ENCODE measurements at places on chromosomes 5 and 9. TPM values are rescaled to one million over a fixed set of nuclear protein-coding genes. Genes with fewer than 3 reads are reported as not detected.

Gene SLC44A1
- polyA plus RNA-seq, result 21.6 TPM

Gene SPAG8
- 4.2 TPM for polyA plus RNA-seq

Gene SMIM33
- not detected for polyA plus RNA-seq

Gene FAM114A2
- 6.5 TPM for polyA plus RNA-seq

Gene PTPDC1
- polyA plus RNA-seq, result 11.8 TPM

Gene FAT2
- polyA plus RNA-seq, result 0.08 TPM

Gene SLC6A7
- not detected for polyA plus RNA-seq

Gene SLC34A1
- not detected for polyA plus RNA-seq

Gene DIPK1B
- polyA plus RNA-seq, result 19.2 TPM

Gene FGF1
- 0.57 TPM for polyA plus RNA-seq

Gene SLC1A3
- 16.7 TPM for polyA plus RNA-seq

Gene BASP1
- 13.0 TPM for polyA plus RNA-seq

Gene GARIN3
- polyA plus RNA-seq, result not detected

Gene MCC
- polyA plus RNA-seq, result 1.8 TPM

Gene IL4
- not detected for polyA plus RNA-seq

Gene RLN1
- not detected for polyA plus RNA-seq

Measured in adrenal gland (tissue), 19 donors.